ENCODE measurements at places on chromosomes 11 and 22.

DNA sequence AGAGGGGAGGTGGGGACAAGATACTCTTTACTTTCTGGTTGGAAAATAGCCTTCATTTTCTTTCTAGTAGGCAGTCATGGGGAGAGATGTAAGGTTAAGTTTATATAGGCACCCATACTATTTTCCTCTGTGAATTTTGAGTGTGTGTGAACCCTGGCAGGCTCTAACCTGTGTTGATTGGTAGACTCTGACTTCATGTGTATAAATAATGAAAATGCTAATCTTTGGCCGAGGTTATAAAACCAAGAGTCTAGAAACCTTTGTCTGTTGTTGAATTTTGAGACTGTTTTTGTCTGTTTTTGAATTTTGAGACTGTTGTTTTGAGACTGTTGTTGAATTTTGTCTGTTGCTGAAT is 14.0 kb downstream of the TRIM44 start:
- DNase-seq: no peak

DNA sequence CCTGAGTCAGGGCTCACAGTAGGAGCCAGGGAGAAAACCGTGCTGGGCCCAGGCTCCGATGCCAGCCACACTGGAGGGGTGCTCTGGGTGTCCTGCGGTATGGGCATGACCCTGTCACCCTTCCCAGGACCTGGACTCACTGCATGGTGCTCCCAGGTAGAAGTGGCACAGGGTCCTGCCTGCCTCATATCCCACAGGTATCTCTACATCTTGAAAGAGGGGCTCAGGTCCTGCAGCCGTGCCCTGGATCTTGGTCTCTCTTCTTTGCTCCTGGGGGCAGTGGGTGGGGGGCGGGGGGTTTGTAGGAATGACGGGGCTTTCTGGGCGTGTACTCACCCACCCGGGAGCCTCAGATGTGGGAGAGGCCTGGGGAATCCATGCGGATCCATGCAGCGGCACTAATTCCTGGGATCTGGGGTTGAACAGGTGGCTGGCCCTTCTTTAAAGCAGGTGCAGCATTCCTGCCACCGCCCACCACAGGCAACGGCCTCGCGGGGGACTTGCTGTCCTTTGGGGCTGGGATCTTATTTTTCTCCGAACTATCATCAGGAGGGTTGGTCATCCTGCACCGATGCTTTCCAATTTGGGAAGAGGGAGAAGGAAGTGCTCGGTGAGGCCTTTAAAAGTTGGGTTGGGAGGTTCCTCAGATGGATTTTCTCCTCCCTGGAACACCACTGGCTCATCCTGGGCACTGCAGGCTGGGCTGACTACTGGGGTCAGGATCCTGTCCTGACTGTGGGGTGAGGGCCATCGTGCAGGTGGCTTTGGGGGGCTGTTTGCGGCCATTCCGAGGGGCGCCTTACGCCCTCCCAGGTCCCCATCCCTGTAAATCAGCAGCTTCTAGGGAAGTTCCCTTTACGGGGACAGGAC is 886.4 kb downstream of the BRD1 start:
- DNase-seq: no peak

- DNase-seq: no peak
Observed at GRCh38 chr11:92308366-92308765, 83.7 kb downstream of the FAT3 start.

DNA sequence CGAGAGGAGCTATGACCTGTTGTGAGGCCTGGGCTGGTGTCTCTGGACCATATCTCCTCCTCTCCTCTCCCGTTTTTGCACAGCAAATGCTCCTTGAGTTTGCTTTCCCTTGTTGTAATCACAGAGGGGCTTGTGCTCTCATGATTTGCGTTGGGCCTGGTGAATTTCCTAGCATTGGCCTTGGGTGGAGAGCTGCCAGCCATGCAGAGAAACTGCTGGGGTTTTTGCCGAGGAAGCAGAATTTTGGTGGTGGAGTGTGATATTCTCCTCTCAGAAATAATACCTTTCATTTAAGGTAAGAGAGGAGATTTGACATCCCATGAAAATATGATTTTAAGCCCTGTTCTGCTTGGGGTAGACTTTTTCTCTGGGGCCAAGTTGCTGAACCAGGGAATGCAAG is 175.7 kb upstream of the CADM1 start:
- no peak for DNase-seq

- DNase-seq: peak; percentile 63
Observed at GRCh38 chr11:107563702-107564101, 1.8 kb downstream of the ALKBH8 start.

- DNase-seq: no peak
Observed at GRCh38 chr11:113849713-113850112, 25.7 kb downstream of the USP28 start.

- no peak for DNase-seq
Observed at GRCh38 chr22:22946131-22946530, 58.5 kb downstream of the IGLL5 start.

Measured in hepatocyte (in vitro differentiated cells).